ENCODE measurements at places on chromosomes 4 and X. TPM values are rescaled to one million over a fixed set of nuclear protein-coding genes. Genes with fewer than 3 reads are reported as not detected.

DNA sequence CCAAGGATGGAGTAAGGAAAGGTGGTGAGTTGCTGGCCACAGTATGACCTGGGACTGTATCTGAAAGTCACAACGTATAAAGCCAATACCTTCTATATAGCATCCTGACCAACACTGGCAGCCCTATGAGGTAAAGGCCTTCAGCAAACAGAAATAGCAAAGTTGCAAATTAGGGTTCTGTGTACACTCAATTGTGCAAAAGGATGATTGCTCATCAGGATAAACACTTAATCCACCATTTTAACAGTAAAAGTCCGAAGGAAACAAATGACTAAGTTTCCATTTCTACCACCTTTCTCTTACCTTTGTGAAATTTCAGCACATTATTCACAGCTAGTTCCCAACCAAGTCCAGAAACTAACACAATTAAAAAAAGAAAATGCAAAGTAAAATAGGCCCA, 1.4 kb upstream of the FNIP2 start:
- peaks cover 27% of the 10 kb centered on the region for H3K4me1 ChIP-seq
- H3K27ac ChIP-seq = no peak overlapping the region
- H3K36me3 ChIP-seq = no peaks in the 10 kb centered on the region
- DNase-seq = no peak
- H3K27me3 ChIP-seq = no peaks in the 10 kb centered on the region
- H3K4me3 ChIP-seq = peak overlapping the region; percentile 93

The USP17L28 gene
- total RNA-seq = not detected

- H3K27ac ChIP-seq = peak within 1 kb of the TSS; percentile 98
- peak within 1 kb of the TSS; percentile 98 for H3K4me3 ChIP-seq
- no peaks in the 10 kb centered on the region for H3K36me3 ChIP-seq
Measured at GRCh38 chr4:185203486-185204237, at the start of gene CFAP97. Gene CFAP97 (minus strand): TSS chr4:185204000. CDS start chr4:185191196, 12,804 bp downstream.

DNA sequence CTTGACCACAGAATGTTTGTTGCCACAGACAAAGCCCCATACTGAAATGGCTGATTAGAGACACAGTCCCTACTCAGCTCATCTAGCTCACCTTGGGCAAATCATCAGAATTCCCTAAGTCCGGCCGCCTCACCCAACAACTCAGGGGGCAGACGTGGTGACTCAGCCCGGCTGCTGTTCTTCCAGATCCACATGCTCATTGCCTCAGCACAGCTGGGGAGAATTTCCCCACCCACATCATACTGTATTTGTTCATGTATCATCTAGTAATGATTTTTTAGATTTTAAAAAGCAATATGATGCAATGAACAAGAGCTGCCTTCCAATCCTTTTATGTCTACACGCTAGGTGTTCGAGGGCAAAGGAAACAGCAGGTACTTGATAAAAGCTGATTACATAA, 333.8 kb upstream of the TENM3 start:
- no peaks in the 10 kb centered on the region for H3K27me3 ChIP-seq
- H3K4me1 ChIP-seq = no peaks in the 10 kb centered on the region
- peaks cover 5% of the 10 kb centered on the region for H3K36me3 ChIP-seq
- no peak for DNase-seq
- no peak overlapping the region for H3K27ac ChIP-seq
- H3K4me3 ChIP-seq = no peak overlapping the region

GRCh38 chr4:120725639-120726580, 196.6 kb downstream of the PRDM5 start:
- H3K4me1 ChIP-seq = peaks cover 31% of the 10 kb centered on the region
- H3K4me3 ChIP-seq = no peak overlapping the region
- H3K36me3 ChIP-seq = peaks cover 3% of the 10 kb centered on the region
- H3K27me3 ChIP-seq = no peaks in the 10 kb centered on the region

DNA sequence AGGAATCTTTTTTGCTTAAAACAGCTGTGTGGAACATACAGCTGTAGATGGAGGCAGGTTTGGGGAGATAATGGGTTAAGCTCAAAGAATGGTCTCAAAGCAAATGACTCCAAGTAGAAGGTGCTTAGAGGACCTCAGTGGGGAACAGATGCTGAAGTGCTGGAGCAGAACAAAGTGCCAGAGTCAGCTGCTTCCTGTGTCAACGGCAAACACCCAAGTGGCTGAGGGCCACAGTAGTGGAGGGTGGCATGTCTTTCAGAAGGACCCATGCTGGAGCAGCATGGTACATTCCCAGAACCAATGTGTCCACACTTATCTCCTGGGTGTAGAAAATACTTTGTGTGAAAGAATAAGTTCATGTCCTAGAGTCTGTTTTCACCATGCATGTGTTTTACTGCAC, 197.5 kb downstream of the CCNG2 start:
- H3K4me3 ChIP-seq = no peak overlapping the region
- H3K27ac ChIP-seq = no peak overlapping the region
- no peaks in the 10 kb centered on the region for H3K27me3 ChIP-seq
- no peaks in the 10 kb centered on the region for H3K36me3 ChIP-seq

The RENBP gene
- total RNA-seq = 11.8 TPM

DNA sequence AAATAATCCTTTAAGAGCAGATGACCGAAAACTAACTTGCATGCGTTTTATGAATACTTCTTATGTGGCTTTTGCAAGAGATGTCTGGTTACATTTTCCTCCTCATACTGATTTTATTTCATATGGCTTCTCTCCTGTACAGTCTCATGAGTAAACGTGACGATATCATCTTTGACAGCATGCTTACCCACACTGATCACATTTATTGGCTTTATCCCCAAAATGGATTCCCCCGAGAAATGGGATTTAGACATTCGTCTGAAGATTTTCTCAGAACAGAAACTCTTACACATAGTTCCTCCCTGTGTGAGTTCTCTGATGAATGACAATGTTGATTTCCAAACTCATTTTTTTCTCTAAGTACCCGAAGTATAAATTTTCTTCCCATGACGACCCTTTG, 939.7 kb upstream of the LCORL start:
- H3K27me3 ChIP-seq = no peaks in the 10 kb centered on the region
- H3K4me3 ChIP-seq = no peak overlapping the region
- DNase-seq = no peak
- H3K36me3 ChIP-seq = peaks cover 5% of the 10 kb centered on the region

GRCh38 chr4:41430792-41431191, 107.2 kb upstream of the LIMCH1 start:
- H3K27me3 ChIP-seq = no peaks in the 10 kb centered on the region
- H3K4me1 ChIP-seq = peaks cover 59% of the 10 kb centered on the region
- no peaks in the 10 kb centered on the region for H3K36me3 ChIP-seq
- no peak for DNase-seq

- H3K27me3 ChIP-seq = no peaks in the 10 kb centered on the region
- no peak overlapping the region for H3K4me3 ChIP-seq
- peaks cover 42% of the 10 kb centered on the region for H3K4me1 ChIP-seq
- no peak for DNase-seq
- peak overlapping the region; percentile 3 for H3K27ac ChIP-seq
- peaks cover 11% of the 10 kb centered on the region for H3K36me3 ChIP-seq
Measured at GRCh38 chr4:76987153-76987591, 37.6 kb downstream of the SEPTIN11 start.

DNA sequence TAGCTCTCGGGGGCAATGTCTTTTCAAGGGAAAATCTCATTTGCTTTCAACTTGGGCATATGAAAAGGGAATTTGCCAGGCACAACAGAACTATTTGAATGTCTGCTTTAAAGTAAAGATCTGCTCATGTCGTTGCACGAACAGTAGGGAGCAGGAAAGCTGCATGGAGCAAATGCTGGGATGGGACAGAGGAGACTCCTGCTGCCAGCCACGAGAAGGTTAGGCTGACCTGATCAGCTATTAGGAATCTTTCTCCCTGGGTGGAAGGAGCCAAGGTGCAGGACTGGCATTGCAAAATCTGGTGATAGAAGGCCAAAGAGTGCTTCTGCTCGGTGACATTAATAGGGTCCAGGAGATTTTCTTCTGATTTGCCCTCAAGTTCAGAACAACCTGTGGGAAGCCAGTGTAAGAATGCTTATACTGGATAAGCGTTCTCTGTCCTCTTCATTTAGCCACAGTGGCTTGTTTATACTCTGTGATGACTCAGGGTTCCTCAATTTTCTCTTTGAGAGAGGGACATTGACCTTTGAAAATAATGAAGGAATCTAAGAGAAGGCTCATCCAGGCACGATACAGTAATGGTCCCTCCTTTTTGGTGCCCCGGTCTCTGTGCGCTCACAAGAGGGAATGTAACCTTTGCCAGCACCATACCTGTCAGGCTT, 22.9 kb downstream of the FHL1 start:
- peak overlapping the region; percentile 27 for H3K27ac ChIP-seq
- H3K27me3 ChIP-seq = no peaks in the 10 kb centered on the region
- no peak for DNase-seq
- no peak overlapping the region for H3K4me3 ChIP-seq
- peaks cover 3% of the 10 kb centered on the region for H3K36me3 ChIP-seq

- no peaks in the 10 kb centered on the region for H3K27me3 ChIP-seq
- no peaks in the 10 kb centered on the region for H3K36me3 ChIP-seq
- H3K4me1 ChIP-seq = no peaks in the 10 kb centered on the region
- no peak for DNase-seq
- no peak overlapping the region for H3K27ac ChIP-seq
Measured at GRCh38 chr4:187726485-187726884, 269.1 kb upstream of the ZFP42 start.

The WAS gene
- 0.64 TPM for total RNA-seq

DNA sequence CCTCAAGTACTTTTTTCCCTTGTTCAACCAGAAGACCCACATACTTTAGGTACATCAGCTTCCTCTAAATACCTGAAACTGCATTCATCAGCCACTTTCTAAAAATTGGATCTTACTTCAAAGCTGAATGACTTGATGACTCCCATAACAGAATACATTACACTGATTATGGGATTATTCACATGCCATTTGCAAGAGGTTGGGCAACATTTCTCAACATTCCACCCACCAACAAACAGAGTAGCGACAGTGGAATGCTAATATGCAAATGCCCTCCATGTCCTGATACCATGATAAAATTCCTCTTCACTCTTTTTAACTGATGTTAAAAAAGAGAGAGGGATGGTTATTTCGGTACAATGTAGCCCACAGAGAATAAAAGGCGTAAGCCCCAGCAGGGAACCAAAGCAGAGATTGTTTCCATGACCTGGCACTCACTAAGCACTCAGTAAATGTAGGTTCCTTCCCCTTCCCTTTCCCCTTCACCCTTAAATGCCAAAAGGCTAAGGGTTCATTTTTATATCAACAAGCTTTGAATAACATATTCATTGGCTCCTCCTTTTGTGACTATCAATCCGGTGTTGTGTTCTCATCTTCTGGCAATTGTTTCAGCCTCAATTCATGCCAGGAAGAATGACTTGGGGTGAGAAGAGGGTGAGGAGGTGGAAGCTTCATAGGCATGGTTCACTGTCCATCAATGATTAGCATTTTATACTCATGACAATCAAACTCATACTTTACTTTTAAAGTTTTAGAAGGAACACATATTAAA, 317.2 kb downstream of the DHX15 start:
- no peak overlapping the region for H3K27ac ChIP-seq
- DNase-seq = no peak
- H3K36me3 ChIP-seq = no peaks in the 10 kb centered on the region
- peaks cover 5% of the 10 kb centered on the region for H3K27me3 ChIP-seq

GRCh38 chr4:149292425-149293007, 523.1 kb downstream of the IQCM start:
- H3K4me3 ChIP-seq = no peak overlapping the region
- no peaks in the 10 kb centered on the region for H3K27me3 ChIP-seq
- H3K4me1 ChIP-seq = no peaks in the 10 kb centered on the region
- H3K36me3 ChIP-seq = no peaks in the 10 kb centered on the region
- H3K27ac ChIP-seq = no peak overlapping the region

DNA sequence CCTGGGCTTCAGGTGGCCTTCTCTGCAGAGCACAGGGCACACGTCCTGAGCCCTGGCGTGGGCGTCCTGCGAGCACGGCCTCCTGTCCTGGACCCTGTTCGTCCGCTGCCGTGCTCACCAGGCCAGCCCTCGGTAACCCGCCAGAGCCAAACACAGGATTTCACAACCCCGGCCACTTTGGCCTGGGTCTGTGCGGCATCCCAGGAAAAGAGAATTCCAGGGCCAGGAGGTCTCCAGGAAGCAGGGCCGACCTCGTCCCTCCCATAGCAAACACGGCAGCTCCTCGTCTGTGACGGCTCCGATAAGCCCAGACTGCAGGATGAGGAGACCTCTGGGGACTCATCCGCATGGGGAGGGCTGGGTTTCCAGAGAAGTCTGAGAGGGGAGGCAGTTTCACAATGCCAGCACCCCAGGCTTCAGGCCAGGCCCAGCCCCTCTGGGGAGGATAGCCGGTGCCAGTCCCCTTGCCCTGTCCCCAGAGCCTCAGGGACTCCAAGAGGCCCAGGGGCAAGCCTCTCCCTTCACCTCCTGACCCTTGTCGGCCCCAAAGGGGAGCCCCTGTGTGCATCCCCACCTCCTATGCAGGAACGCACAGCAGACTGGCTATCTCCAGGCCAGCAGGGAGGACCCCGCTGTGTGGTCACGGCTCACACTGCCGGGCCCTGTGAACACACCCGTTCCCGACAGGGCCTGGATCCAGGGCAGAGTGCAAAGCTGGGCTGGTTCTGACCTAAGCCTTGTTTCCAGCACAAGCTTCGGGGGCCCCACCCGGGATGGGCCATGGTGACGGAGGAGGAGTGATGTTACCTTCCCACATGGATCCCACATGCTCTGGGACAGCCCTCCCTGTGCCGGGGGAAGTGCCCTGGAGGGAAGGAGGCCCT, 22.3 kb upstream of the HTRA3 start:
- H3K27me3 ChIP-seq = no peaks in the 10 kb centered on the region
- H3K4me3 ChIP-seq = no peak overlapping the region
- no peak overlapping the region for H3K27ac ChIP-seq
- no peaks in the 10 kb centered on the region for H3K36me3 ChIP-seq
- DNase-seq = no peak
- H3K4me1 ChIP-seq = no peaks in the 10 kb centered on the region

DNA sequence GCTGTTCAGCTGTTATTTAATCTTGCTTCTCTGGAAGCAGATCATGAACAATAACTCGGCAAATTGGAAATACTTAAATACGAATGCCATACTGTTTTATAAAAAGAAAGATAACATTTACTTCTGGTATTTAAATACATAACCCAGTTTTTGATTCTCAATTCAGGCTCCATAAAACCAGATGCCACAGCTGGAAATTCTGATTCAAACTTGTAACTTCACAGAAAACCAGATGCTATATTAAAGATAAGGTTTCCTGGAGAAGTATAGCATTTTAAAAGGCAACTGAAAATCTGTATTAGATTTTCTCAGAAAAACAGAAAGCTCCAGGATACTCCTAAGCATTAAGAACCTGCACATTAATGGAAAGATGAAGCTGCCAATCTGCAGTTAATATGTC, 40.2 kb downstream of the STX18 start:
- H3K27ac ChIP-seq = no peak overlapping the region
- H3K4me3 ChIP-seq = no peak overlapping the region
- peaks cover 43% of the 10 kb centered on the region for H3K4me1 ChIP-seq
- DNase-seq = no peak
- no peaks in the 10 kb centered on the region for H3K36me3 ChIP-seq
